NCI-H446 (cell line): ENCODE measurements at places on chromosomes 3 and 15.

- no peak for DNase-seq
Measured at GRCh38 chr3:151962352-151962751, 88.9 kb downstream of the SUCNR1 start.

DNA sequence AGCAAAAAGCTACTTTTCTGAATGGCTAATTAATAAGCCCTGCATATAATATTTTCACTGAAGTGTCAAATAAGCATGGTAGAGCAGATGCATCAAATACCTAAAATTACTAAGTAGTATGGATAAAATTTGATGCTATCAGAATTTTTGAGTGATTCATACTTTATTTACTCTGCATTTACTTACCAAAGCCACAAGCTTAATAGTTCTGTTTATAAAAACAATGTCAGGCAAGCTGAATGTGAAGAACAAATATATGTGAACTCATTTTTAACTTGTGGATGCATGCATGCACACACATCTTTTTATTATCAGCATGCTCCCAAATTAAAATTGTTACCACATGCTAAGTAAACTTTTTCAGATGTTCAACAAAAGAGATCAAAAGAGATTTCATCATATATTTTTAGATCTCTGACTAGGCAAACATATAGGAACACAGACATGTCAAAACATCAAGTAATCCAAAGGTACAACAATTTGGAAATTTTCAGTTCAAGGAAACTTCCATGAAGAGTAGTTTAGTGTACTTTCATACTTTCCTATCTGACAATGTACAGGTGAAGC lies 969.4 kb downstream of the ROBO1 start:
- no peak for DNase-seq

GRCh38 chr3:197949778-197950676 lies at the start of gene RPL35A:
Gene RPL35A, plus strand, starts transcription at chr3:197950190. Its CDS starts 778 bp downstream, at chr3:197950968.
- DNase-seq: peak; percentile 99

DNA sequence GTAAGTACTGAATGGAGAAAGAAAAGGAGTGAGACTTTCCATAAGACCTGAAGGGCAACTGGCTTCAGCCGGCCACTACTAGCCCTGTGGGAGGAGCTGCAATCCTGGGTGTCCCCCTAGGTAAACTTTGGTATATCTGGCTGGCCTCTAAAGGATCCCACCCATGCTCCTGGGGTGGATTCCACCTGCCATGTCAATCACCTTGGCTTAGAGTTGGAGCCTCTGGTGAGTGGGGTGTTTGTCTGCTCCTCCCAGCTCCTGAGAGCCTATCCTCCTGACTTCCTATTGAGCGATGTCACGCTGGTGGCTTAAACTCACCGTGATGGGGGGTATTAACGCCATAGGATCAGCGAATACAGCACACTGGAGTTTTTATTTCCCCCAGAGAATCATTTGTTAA lies 2.6 kb downstream of the SPTBN5 start:
- no peak for DNase-seq

GRCh38 chr3:117380631-117381030 lies 671.1 kb downstream of the TUSC7 start:
- no peak for DNase-seq

DNA sequence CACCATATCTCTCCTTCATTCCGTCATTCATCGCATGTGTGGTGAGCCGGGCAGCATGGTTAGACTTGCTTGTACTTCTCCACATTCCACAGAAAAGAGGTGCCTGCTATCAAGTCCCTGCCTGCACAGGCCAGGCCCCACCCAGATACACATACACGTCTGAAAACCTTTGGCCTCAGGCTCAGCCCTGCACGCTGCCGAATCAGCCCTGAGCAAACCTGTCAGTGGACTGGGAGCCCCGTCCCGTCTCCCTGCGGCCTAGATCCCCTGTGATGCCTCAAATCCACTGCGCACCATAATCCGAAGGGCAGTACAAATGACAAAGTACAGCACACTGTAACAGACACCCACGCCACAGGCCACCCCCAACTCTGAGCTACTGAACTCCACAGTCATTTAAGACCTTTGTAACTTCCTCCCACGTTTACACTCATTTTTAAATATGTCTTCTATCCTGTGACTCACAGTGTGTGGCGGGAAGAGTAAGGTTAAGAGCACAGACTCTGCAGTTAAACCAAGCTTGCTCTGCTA lies 67.1 kb downstream of the MB21D2 start:
- DNase-seq: no peak

GRCh38 chr3:141255846-141256261 lies 24.2 kb downstream of the PXYLP1 start:
- peak; percentile 94 for DNase-seq

DNA sequence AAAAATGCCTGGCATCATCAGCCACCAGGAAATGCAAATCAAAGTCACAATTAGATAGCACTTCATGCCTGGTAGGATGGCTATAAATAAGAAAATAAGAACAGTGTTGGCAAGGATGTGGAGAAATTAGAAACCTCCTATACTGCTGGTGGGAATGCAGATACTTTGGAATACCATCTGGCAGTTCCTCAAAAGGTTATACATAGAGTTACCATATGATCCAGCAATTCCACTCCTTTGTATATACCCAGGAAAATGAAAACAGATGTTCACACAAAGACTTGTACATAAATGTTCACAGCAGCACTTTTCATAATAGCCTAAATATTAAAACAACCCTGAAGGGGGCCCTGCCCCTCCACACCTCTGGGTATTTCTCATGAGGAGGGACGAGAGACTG lies 13.7 kb downstream of the ACSBG1 start:
- no peak for DNase-seq

DNA sequence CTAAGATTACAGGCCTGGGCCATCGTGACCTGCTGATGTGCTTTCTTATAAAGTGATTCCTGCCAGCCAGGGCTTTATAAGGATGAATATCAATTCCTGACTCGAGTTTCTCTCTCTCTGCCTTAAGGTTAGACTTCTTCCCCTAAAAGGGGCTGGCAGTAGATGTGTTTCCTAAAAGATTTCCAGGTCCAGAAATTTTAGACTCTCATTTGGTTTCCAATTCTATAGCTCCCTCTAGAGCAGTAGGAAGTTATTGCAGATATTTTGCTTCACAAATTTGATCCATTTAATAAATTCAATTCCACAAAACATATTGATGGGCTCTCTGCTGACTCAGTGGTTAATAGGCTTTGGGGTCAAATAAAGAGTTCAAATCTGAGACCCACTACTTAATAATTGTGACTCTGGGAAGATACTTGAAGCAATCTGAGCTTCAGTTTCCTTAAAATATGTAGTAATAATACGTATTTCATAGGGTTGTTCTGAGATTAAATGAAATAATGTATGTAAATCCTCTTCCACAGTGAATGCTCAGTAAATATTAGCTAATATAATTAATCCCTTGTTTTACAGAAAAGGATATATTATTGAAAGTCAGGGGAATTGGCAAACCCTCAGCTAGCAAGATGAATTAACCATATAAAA lies 2.1 kb downstream of the TRIM69 start:
- peak; percentile 34 for DNase-seq

DNA sequence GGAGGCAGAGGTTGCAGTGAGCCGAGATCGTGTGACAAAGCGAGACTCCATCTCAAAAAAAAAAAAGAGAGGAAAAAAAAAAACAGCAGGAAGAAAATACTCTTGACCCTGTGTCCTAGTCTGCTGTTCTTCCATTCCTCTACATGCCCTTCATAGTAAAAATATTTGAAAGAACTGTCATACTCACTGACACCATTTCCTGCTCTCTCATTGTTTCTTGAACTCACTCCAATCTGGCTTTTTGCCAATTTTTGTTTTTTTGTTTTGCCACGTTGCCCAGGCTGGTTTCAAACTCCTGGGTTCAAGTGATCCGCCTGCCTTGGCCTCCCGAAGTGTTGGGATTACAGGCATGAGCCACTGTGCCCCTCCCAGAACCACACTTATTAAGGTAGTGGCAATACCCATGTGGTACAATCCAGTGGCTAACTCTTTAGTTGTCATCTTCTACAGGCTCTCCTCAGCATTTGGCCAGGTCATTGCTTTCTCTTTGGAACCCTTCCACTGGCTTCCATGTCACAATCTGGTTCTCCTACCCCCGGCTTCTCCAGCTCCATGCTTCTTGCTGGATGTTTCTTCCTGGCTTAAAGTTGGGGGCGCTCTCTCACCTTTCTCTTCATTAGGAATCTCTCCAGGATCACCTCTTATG lies 238.2 kb upstream of the C2CD4B start:
- DNase-seq: no peak

GRCh38 chr3:38646062-38646461 lies 3.4 kb downstream of the SCN5A start:
- DNase-seq: no peak

- no peak for DNase-seq
Measured at GRCh38 chr3:128787256-128788253, 61.6 kb downstream of the RAB7A start.

DNA sequence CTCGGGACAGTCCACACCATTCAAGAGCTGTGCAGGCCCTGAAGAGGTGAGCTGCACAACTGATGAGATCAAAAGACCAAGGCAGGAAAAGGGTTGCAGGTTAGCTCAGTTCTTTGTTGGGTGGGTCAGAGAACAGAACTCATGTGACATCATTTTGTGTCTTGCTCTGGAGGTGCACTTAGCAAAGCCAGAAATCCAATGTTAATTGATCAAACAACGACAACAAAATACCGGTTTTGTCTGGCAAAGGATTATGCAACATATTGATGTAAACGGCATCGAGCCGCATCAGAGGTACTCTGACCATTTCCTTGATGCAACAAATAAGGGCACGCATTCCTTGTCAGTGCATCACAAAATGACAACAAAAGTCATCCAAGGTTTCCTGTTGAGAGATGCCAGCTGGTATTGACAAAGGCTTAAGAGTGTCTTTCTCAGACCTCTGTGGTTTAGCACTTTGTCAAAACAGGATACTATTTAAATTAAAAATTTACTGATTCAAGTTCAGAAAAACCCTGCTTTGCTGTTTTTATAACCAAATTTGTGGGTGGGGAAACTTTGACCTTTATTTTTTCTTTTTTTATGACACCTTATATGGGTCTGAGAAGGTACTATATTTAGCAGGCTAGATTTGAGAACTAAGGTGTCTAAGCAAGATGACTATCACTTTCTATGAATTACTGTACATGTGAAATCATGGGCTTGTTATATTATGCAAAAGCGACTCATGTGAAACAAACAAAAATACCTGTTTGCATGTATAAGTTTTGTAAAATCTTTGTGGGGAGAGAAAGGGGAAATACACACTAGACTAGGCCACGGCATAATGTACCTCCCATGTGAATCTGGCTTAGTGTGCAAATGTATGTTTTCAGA lies 496.1 kb downstream of the FOXP1 start:
- no peak for DNase-seq

- no peak for DNase-seq
Measured at GRCh38 chr3:160154033-160154432, 71.2 kb upstream of the C3orf80 start.

DNA sequence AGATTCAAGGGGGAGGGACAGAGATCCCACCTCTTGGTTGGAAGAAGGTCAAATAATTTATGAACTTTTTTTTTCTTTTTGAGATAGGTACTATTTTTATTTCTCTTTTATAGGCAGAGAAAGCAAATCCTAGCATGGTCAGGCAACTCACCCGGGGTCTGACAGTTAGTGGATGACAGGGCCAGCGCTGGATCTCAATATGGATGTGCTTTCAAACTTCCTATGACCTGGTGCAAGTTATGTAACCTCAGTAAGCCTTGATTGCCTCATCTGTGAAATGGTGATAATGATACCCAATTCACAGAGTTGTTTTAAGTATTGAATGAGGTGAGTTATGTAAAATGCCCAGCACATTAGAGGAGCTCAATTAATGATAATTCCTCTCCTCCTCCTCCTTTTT lies 86.8 kb upstream of the MEF2A start:
- DNase-seq: no peak

GRCh38 chr15:39501366-39502081 lies 79.4 kb upstream of the THBS1 start:
- DNase-seq: no peak

DNA sequence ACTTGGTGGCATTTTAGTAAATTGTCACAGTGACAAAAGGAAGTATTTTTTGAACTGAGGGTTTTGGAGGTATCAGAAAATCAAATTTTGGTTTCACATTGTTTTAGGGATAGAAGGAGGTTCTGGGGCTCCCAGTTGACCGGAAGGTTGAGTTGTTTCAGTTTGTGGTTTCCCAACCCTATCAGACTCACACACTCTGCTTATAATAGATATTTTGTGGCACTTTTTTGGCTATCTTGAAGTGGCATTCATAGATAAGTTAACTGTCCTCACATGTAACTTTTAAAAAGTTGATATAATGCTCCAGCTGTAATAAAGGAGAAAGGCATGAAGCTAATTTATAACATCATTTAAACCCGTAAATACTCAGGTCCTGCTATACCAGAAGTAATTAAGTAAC lies 12.8 kb downstream of the ARMC8 start:
- no peak for DNase-seq

DNA sequence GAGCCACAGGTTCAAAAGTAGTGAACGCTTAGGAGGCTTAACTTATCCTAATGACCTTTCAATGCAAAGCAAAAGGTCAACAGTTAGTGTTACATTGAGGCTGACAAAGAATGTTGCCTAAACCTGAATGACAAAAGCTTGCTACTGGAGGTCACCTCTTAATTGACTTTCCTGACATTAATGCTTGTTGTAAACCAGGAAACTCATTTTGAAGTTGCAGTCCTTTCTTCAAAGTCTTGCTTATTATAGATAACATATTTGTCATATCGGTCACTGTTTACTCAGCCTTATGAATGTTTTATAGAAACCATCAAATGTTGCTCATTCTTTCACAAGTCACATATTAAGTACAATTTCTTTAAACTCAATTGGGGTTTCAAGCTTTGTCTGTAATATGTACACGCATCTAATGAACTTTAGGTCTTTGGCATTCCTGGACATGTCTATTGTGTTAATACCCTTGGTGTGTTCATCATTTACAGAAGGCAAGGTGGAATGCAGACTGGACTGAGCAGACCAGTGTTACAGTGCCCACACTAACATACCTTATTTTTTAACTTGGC lies 488.2 kb upstream of the NECTIN3 start:
- DNase-seq: no peak

DNA sequence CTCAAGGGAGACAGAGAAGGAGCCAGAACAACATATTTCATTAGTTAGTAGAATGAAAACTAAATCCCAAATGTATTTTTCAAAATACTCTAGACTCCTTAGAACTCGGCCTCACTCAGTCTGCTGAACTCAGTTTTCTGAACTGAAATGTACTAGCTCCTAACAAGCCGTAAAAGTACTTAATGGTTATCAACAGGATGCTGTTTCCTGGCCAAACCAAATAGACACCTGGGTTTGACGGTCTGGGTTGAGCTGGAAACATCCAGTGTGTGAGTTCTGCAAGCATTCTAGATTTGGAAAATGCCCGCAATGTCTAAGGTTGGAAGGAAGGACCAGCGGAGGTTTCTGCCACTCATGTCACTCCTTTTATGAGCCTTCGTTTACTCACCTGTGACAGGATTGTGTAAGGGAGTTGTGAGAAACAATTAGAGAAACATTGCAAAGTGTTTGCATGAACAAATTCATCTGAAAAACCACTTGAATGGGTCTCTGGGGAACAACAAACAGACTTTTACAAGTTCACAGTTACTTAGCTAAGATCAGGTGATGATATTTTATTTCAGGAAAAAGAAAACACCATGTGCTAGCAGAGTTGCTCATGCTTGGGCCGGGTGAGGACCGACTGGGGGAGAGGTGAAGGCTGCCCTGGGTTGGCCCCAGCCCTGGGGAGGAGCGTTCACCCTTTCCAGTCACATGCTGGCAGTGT lies 151.0 kb downstream of the ALDH1A2 start:
- no peak for DNase-seq
